ENCODE measurements at places on chromosomes 5 and 9.

DNA sequence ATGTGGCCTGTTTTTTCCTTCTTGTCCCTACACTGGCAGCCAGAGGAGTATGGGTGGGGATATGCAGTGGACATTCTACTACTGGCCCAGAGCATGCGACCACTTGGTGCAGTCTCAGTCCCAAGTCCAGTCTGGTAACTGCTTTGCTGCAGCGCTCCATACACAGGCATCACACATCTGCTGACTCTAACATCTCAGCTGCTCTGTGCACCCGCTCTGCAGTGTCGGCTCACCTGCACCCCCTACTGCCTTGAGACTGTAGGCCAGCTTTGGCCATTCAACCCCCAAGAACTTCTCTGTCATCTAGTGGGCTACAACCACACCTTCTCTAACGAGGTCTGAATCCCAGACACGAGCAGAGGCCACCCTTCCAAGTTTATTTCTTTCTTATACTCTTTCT is 46.4 kb upstream of the SLCO6A1 start:
- DNase-seq: no peak

GRCh38 chr9:127885508-127886281 is 8.2 kb upstream of the AK1 start:
- no peak for DNase-seq

GRCh38 chr9:74772121-74772520 is 115.6 kb downstream of the TRPM6 start:
- no peak for DNase-seq

GRCh38 chr5:180668835-180669596 is 19.6 kb upstream of the FLT4 start:
- DNase-seq: no peak

DNA sequence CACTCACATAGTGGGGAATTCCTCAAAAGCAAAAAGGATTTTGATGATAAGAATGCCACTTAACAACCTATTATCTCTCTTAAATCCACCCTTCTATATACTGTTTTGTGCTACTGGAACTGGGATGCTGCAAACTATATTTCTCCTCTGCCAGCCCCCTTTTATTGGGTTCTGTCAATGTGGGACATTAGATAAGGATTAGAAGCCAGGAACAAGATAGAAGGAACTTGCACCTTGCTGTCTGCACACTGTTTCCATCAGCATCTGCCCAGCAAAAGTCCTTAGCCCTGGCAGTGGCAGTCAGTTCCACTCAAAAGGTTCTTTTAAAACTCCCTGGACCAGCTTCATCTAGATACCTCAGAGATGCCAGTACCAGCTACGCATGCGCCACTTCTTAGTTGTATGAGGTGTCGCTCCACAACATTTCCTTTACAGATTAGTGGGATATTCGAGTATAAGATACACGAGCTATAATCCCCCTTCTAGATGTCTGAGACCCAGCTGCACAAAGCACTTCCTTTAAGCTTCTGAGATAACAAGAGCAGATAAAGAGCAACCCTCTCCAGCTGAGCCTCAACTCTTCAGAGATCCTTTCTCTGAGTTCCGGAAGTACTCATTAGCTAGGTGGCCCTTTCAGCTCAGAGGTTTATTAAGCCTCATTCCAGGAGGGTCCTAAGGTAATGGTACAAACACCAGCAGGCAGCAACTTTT is 45.3 kb downstream of the CERT1 start:
- DNase-seq: no peak

GRCh38 chr5:120765189-120765588 is 301.1 kb downstream of the PRR16 start:
- DNase-seq: no peak

- no peak for DNase-seq
These were observed 61.9 kb downstream of the DENND1A start for GRCh38 chr9:123868002-123868401.

DNA sequence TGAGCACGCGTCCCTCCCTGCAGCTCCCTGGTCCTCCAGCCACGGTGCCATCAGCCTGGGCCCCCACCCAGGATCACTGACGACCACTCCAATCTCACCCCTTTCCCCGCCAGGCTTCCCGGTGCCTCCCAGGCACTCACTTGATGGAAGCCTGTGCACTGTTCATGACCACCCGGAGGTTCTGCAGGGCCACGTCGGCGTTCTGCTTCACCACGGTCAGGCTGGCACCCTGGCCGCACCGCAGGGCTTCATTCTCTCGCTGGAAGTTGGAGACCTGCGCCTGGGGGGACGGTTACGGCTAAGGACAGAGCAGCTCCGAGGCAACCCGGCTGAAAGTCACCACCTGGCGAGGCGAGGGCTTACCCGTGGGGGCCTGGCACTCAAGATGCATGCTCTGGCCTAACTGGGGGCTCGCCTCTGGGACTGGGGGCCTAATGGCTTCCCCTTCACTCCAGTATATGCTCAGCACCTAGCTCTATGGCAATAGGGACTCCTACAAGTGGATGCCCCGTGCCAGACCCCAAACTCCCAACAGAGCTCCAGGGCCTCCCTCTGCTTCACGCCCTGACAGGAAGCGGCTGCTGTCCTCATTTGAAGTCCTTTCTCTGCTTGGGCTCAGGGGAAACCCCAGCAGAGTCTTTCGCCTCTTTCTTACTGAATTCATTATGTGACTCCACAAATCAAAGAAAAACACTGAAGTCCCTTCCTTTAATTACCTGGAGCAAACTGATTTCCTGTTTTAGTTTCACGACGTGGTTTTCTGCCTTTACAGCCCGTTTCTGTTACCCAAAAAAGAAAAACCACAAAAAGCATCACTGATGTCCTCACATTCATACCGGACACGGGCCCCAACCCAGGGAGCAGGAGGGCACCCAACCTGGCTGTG is 4.2 kb upstream of the SNAPC4 start:
- peak; percentile 76 for DNase-seq

DNA sequence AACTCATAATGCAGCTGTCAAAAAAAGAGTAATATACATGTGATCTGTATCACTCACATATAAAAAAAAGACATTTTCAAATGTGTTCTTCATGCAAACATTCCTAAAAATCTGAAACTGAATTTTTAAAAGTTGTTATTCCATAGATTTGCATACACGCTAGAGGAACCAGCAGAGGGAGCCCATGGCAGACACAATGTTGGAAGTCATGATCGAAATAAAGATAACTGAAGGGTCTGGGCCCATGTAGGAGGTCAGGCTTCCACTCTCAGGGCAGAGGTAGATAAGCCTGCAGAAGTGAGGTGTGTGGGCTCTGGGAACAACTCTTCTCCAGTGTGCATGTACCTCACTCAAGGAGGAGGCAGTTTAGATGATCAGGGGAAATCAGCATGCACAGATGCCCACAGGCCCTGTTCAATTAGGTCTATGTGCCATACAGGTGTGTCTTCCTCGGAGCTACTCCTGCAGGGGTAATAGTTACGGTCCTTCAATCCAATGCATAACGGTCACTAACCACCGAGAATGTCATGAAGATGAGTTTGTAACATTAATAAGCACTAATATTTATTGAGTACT is 208.6 kb downstream of the EPB41L4A start:
- no peak for DNase-seq

- no peak for DNase-seq
These were observed 57.7 kb downstream of the MAPKAP1 start for GRCh38 chr9:125649315-125649714.

- DNase-seq: no peak
These were observed 33.0 kb downstream of the FAM240B start for GRCh38 chr9:38686933-38687332.

DNA sequence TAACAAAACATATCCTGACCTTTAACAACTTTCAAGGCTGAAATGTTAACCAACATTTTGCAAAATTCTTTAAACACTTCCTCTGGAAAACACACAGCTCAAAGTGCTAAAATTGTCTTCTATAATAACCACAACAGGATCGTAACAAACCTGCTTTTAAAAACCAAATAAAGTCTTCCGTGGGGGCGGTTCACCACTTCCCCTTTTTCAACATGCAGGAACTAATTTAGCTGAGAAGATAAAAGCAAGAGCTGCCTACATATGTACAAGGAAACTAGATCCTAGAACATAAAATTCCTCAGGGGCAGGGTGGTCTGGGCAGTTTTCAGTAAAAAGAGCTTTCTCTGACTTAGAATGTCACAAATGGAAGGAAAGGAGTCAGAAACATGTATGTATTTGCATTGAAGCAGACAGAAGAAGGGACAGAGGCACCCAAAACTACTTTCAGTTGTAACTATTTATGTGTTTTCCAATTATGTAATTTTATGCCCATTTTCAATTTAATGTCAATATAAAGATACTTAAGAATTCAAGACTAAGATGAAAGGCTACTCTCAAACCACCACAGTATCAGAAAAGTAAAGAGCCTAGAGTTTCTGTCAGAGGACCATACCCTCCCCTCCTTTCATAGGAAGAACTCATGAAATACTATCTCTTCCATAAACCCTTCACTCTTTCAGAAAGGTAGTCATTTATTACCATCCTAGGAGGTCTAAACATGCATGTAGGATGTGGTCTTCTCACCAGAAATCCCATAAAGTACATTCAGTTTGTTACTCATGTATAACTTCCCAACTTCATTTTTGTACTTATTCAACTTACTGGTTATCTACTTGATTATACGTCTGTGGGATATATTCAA is 185.9 kb upstream of the RASA1 start:
- DNase-seq: peak; percentile 83

DNA sequence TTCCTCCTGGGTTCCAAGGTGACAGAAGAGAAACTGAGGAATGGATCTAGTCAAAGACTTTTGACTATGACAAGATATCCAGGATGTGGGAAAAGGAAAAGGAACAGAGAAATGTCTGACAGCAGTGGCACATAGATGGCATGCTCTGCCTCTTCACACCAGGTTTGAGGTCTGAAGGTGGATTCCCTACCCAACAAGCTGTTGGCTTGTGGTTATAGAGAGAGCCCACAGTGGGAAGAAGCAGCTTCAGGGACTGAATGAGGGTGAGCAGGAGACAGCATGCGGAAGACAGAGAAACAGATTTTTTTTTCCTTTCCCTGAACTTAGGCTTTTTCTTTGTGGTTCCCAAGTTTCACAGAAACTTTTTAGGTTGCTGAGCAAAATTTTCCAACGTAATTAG is 20.6 kb downstream of the IFNW1 start:
- DNase-seq: no peak

DNA sequence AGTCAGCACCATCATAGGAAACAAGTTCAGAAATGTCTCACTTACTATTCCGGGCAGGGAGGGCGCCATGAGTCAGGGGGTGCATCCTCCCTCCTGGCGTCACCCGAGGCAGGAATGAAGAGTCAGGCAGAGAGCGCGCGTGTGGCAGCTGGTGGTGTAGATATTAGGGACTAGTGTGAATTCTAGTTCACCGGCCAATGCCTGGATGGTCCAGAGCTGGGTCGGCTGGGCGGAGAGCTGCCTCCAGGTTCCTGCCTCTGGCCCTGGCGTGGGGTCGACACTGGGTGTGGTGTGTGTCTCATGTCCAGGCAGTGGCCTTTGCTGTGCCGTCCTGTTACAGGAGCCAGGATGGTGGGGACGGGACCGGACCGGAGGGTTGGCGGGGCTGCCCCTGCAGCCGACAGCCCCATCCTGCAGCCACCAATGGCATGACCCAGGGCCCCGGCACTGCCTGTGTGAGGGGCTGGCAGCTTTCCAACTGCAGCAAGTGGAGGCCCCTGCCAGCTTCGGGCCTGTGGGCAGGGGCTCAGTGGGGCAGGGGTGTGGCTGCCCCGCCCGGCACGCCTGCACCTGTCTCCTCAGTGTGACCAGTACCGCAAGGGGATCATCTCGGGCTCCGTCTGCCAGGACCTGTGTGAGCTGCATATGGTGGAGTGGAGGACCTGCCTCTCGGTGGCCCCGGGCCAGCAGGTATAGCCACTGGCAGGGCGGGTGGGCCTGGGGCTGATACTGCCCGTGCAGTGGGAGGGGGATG is 9.1 kb downstream of the DIPK1B start:
- DNase-seq: no peak

GRCh38 chr9:13971966-13972655 is 341.8 kb downstream of the NFIB start:
- no peak for DNase-seq

DNA sequence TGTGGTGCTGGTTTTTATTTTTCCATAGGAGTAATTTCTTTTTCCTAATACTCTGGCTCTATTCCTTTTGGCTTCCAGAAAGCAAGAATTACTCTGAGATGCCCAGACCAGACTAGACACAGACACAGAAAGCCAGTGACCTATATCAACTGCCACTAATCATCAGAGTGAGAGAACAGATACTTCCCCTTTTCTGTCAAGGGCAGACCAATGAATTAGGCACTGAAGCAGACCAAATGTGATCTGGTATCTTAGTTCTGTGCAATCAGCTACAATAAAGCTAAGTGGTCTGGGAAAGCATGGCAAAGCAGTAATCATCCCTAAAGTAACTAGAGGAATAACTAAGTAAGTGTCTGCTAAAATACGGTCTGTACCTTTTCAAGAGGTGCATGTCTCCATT is 239.1 kb downstream of the ELAVL2 start:
- no peak for DNase-seq

GRCh38 chr9:6488395-6488794 is 75.4 kb downstream of the UHRF2 start:
- no peak for DNase-seq

DNA sequence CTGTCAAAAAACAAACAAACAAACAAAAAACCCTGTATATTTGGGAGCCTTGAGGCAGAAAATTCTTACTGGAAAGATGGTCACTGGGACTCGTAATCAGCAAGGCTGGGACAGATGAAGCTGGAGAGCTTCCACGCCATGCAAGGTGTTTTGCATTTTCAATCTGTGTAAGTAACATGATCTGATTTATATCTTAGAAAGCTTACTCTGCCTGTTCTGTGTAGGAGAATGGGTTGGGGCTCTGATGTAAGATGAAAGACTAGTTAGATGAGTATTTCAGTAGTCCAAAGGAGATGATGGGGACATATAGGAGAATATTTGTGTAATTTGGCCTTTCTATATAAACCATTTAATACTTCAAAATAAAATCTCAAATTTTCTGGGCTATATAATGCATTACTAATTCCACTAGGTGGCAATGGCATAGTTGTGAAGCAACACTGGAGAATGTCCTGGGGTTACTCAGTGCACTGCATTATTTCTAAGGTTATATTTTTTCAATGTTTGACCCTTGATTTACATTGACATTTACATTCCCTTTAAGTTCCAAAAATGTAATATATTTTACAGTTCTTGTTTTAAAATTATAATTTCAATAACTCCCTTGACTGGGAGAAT is 21.9 kb upstream of the FSD1L start:
- DNase-seq: no peak

DNA sequence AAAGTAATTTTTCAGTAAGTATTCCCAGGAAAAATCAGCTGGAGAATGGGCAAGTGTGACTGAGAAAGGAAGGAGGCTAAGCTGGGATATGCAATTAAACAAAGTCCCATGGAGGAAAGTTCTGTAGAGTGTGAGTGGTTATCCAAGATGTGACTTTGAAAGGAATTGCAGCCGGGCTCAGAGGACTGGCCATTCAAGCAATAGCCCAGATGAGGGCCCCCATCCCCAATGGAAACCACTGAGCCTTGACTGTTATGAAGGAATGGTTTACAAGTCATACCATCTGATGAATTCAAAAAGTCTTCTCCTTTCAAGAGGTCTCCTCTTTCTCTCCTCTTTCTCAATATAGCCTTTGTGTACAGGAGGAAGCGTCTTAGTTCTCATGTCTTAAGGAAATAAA is 6.5 kb downstream of the LVRN start:
- DNase-seq: no peak

All from activated CD8-positive, alpha-beta memory T cell treated with anti-CD3 and anti-CD28 coated beads, Interleukin-2, amount 10 ng/mL, durations not matched to agents 7 days and 5 days (primary cell).